ENCODE measurements at places on chromosomes 11 and 22.

DNA sequence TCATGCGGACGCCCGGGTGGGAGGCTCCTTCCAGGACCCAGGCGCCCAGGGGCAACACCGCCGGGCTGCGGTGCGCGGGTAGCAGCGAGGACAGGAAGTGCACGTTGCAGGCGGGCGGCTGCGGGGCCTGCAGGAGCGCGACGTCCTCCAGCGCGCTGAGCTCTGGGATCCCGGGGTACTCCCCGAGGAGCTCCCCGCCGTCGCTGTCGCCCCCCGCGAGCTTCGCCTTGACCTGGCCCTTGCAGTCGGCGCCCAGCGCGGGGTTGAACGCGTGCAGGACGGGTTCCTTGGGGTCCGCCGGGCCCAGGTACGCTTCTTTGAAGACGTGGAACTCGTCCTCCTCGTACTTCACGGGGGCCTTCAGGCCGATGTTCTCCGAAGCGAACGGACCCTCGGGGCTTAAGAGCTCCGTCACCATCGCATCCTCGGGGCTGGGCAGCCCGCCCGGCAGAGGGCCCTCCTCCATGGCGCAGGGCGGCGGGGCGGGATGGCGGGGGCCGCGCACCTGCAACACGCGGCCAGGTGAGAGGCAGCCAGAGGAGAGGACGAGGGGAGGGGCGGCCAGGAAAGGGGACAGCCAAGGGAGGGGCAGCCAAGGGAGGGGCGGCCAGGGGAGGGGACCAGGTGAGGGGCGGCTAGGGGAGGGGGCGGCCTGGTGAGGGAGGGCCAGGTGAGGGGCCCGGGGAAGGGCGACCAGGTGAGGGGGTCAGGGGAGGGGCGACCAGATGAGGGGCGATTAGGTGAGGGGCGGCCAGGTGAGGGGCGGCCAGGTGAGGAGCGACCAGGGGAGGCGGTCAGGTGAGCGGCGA, 921 bp downstream of the TESMIN start:
- no peak for DNase-seq

DNA sequence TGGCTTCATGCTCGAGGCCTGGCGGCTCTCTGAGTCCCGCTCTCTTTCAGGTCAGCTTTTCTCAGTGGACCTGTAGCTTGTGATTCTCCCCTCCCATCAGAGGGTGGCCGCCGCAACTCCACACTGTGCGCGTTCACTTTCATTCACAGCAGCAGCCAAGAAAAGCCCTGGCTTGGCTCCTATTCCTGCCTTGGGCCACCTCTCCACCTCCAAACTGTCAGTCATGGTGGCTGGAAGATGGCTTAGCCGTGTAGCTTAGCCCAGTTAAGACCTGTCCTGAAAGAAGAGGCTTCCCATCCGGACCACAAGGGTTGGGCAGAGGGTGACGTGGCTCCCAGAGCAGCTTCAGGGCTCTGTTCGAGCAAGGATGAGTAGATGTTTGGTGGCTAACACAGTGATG, 125.5 kb downstream of the TBC1D22A start:
- DNase-seq, result no peak

DNA sequence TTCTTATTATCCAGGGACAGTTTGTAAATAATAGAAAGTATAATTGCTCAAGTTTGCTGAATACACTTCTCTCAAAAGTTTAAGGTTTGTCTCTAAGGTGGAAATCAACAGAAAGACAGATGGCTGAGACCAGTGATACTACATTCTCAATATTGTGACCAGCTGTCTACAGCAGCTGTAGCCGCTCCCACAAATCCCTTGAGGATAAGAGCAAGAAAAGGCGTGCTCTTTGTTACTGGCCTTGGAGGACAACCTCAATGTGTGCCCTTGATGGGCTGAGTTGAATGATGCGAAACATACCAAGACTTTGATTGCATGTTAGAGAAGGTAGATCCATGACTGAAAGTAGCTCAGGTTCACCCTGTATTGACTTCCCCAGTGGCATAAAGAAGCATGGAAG, 6.1 kb downstream of the OR6M1 start:
- DNase-seq, result no peak

DNA sequence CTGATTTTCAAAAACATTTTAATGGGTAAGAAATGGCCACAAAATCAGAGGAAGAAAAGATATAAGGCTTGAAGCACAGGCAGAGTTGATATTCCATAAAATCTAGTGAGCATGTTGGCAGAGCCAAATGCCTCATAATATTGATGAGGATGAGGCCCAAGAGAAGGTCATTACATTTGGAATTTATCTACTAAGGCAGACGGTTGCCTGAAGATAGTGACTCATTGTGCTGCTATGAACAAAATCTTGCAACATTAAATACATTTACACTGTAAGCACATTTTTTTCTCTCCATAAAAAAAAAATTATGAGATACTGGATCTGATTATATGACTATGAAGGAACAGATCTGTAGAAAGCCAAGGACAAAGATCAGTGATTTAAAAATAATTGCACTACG, 881.4 kb upstream of the CHORDC1 start:
- DNase-seq, result no peak

- no peak for DNase-seq
Observed at GRCh38 chr11:123587559-123587958, 66.9 kb downstream of the SCN3B start.

GRCh38 chr11:4433856-4434255, 15.2 kb upstream of the OR52K2 start:
- no peak for DNase-seq

DNA sequence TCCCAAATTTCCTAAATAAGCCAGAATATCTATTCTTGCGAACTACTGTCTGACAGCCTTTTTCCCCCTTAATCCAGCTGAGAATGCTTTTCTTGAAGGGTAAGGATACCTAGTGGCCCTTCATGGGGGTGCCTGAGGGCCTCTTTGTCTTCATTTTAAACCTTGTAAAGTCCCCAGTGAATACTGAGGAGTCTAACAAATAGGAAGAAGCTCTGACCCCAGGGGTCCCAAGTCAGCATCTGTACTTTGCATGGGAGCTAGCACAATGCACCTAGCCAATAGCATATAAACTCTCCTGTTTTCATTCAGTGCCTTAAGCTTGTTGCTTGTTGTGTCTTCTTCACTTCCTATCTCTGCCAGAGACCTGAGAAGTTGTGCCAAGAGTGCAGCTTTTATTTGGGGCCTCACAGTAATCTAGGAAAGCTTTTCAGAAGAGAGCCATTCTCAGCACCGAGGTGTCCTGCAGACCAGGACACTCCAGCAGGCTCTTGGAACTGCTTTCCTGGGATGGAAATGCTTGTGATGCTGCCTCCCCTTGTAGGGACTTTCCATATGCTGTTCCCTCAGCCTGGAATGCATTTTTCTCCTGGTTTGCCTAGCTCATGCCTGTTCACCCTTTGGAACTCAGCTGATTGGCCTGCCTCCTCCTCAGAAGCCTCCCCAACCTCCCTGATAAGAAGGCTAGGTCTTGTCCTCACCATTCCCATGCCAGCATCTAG, 37.2 kb downstream of the BMAL1 start:
- no peak for DNase-seq

GRCh38 chr22:32764330-32765131, 37.0 kb upstream of the TIMP3 start:
- DNase-seq, result no peak

DNA sequence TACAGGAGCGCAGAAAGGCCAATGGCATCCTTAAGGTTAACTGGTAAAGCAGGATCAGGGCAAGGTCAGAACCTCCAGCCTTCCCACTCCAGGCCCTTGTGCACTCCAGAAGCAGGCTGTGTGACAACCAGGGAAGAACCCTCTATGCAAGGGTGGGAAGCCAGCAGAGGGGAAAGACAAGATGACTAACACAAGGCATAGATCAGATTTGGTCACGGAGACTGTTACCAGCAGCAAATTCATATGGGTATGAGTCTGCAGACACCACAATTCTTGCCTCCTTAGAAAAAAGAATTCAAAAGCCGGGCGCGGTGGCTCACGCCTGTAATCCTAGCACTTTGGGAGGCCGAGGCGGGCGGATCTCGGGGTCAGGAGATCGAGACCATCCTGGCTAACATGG, 39.8 kb upstream of the MTNR1B start:
- no peak for DNase-seq

GRCh38 chr11:134261626-134262488, 8.5 kb downstream of the ACAD8 start:
- DNase-seq, result peak; percentile 18

- peak; percentile 77 for DNase-seq
Observed at GRCh38 chr11:27234043-27234668, 128.9 kb downstream of the CCDC34 start.

GRCh38 chr11:75151346-75152047, 590 bp downstream of the SLCO2B1 start:
- peak; percentile 44 for DNase-seq

DNA sequence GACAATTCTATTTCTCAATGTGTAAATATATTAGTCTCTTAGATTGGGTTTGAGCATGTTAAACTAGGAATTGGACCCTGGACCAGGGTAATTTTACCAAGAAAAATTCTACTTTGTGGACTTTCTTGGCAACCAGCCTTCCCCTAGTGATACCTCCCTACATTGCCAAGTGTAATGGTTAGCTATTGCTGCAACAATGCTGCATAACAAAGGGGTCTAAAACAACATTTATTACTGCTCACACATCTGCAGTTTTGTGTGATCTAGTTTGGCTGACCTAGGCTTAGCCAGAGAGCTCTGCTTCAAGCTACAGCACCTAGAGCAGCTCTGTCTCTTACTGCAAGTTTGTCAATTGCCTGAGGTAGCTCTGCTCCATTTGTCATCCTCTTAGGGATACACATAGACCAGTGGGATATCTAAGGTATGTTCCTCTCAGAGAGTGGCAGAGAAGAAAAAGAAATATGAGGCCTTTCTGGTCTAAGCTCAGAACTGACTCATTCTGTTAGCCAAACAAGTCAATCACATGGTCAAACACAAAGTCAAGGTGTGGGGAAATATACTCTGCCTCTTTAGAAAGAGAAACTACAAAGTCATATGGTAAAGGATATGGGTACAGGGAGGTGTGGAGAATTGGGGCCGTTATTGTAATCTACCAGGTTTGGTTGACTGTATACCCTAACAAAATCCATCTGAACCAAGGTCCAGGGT, 2.0 kb upstream of the LAYN start:
- DNase-seq, result no peak

GRCh38 chr11:130636722-130637464, 188.4 kb downstream of the ADAMTS15 start:
- DNase-seq, result no peak

- DNase-seq, result no peak
Observed at GRCh38 chr11:107682171-107682570, 29.7 kb downstream of the SLN start.

GRCh38 chr11:48880021-48880441, 103.7 kb downstream of the TRIM51G start:
- DNase-seq, result no peak

GRCh38 chr22:37379085-37379484, 48.2 kb downstream of the ELFN2 start:
- DNase-seq, result no peak

- DNase-seq, result no peak
Observed at GRCh38 chr11:27447288-27448183, 25.1 kb downstream of the LGR4 start.

GRCh38 chr11:78295991-78296930, 107.5 kb downstream of the USP35 start:
- no peak for DNase-seq

DNA sequence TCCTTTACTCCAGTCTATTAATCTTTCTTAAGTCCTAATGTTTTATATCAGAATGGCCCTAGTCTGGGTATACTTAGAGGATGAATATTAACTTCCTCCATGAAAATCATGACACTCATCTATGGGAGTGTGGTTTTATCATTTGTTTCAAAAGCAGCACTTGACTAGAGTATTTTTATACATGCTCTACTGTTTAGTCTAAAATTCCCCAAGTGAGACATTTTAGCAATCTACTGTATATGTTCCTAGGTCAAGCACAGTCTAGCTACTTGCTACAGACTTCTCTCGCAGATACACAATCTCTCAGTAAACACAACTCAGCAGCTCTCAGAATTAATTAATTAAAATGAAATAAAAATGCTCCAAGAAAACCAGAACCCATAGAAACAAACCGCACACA, 2.9 kb upstream of the HBB start:
- DNase-seq, result no peak

- DNase-seq, result no peak
Observed at GRCh38 chr11:64911142-64911541, 5.9 kb downstream of the ATG2A start.

GRCh38 chr22:44206696-44207095, 26.0 kb downstream of the PARVG start:
- no peak for DNase-seq

GRCh38 chr11:134800130-134800529, 388.1 kb upstream of the B3GAT1 start:
- no peak for DNase-seq

DNA sequence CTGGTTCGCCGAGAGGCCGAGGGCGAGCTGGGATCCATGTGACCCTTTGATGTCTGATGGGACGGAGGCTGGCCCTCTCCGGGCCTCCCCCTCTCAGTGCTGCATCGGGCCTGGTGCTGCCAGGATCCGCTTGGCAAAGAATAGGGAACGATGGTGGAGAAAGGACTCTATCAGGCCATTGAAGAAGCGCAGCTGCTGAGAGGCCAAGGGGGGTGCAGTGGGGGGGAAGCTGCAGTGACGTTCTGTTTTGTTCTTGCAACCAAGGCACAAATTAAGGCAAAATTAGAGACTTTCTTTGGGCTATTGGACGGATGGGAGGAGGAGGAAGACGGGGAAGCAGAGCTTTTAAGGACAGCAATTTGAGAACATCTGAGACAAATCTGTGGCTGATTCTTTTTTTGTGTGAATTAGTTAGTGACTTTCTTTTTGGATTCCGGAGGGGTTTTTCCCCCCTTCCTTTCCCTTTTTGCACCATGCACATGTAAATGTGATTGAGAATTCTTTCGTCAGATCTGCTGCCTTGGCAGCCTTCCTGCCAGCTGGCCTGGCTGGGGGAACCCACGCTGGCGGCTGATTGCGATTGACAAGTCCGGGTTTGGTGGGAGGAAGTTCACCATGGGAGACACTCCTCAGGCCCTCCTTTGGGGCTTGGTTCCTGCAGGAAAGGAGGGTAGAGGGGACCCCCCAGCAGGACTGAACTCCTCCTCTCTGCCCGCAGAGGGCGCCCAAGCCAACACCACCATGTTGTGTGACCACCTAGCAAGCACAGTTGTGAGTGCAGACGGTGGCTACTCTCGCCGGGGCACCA, 214.6 kb downstream of the NTM start:
- DNase-seq, result no peak

DNA sequence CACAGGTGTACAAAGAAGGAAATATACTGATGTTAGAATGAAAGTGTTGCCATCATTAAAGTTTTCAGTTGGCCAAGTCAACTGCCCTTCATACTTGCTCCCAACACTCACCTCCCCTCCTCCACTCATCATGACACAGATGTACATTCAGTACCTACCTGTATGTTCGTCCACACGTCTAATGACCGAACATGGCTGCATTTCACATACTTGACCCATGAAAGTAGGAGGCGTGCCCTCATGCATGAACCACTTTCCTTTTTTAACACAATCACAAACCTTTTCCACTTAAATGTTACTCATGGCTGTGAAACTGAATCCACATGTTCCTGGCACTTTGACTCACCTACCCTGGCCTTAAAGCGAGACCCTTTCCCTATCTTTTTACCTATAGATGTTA, 3.2 kb upstream of the BUD13 start:
- DNase-seq, result no peak
